ENCODE measurements at places on chromosomes 12 and 14.

DNA sequence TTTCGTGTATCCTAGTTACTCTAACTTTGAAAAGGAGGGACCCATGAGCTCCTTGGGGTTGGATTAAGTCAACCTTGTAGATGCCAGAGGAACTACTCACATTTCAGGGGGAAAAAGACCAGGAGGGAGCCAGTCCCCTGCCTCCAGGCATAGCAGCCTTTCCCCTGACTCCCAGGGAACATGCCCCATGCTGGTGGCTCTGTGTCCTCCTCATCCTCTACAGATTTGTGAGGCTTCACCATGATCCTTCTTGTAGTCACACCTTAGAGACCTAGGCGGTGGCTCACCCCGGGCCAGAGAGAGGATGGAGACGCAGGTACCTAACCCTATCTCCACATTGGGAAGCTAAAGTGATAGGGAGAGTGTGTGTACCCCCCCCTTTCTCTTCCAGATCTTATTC lies 16.0 kb upstream of the PPP1R1A start:
- no peak for DNase-seq

- no peak for DNase-seq
These were observed 1.6 kb downstream of the INSM2 start for GRCh38 chr14:35535483-35536112.

DNA sequence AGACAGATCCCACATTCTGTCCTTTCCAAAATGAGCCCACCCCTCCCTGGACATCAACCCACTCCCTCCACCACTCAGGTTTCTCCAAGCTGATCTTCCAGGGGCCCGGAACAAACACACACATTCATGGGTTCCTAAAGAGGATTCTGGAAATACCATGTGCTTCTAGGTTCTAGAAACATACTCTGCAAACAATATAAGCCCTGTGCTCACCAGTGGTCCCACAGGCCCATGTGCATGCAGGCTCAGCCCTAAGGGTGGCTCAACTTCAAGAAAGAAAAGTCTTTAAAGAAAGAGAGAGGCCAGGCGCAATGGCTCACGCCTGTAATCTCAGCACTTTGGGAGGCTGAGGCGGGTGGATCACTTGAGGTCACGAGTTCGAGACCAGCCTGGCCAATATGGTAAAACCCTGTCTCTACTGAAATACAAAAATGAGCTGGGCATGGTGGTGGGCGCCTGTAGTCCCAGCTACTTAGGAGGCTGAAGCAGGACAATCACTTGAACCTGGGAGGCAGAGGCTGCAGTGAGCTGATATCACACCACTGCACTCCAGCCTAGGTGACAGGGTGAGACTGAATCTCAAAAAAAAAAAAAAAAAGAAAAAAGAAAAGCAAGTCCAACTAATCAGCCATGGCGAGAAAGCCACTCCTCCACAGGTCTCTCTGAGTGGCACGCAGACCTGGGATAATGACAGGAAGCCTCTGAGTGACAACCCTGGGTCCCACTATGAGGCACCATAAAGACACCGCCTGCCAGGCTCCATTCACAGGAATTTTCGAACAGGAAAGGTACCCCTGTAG lies 59.5 kb upstream of the PNMA1 start:
- no peak for DNase-seq

DNA sequence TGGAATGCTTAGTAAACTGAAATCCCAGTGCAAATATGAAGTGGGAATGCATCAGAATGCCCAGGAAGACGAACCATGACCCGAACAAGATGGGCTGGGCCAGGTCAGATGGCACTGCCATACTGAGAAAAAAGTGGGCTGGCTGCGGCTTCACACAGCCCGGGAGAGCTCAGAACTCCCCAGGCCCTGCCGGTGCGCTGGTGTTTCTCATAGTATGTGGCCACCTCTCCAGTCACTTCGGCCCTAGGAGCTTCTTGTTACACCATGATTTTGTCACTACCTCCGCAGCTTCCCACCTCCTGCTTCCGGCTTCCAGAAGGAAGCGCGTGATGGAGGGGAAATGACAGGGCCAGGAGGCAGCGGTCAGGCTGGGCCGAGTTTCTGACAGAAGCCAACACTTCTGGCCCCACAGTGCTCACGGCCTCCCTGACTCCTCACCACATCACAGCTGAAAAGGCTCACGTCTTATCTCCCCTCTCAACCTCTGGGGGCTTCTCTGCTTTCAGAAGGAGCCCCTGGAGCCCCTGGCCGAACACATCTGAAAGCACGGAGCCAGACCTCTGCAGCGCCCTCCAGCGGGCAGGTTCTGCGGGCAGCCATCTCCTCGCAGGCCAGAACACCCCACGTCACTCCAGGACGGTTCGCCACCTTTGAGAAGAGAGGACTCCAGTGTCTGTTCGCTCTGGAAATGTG lies 30.7 kb downstream of the DAD1 start:
- DNase-seq, result no peak

DNA sequence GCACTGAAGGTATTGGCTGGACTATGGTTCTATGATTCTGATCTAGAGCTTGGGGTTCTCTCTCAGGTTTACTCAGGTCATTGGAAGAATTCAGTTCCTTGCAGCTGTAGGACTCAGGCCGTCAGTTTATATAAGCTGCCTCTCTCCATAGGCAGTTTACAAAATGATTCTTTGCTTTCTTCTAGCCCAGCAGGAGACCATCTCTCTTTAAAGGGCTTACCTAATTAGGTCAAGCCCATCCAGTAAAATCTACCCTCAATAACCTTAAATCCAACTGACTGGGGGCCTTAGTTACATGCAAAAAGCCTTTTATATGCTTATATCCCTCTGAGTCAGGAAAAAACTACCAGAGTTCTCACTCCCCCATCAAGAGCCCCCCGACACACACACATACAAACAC lies 80.5 kb upstream of the GARIN6 start:
- DNase-seq, result no peak

GRCh38 chr14:100317912-100318808 lies 5.0 kb upstream of the SLC25A47 start:
- peak; percentile 59 for DNase-seq

GRCh38 chr14:90287791-90288190 lies 31.4 kb downstream of the PSMC1 start:
- no peak for DNase-seq

- no peak for DNase-seq
These were observed 110.3 kb downstream of the SINHCAF start for GRCh38 chr12:31215518-31216232.

GRCh38 chr12:115817389-115817788 lies 460.1 kb downstream of the MED13L start:
- no peak for DNase-seq

- no peak for DNase-seq
These were observed 49.4 kb downstream of the DYNC1H1 start for GRCh38 chr14:102013669-102014200.

- no peak for DNase-seq
These were observed 31.3 kb downstream of the SERPINA11 start for GRCh38 chr14:94421316-94421715.

- peak; percentile 76 for DNase-seq
These were observed 87.6 kb downstream of the GCH1 start for GRCh38 chr14:54815016-54815415.

DNA sequence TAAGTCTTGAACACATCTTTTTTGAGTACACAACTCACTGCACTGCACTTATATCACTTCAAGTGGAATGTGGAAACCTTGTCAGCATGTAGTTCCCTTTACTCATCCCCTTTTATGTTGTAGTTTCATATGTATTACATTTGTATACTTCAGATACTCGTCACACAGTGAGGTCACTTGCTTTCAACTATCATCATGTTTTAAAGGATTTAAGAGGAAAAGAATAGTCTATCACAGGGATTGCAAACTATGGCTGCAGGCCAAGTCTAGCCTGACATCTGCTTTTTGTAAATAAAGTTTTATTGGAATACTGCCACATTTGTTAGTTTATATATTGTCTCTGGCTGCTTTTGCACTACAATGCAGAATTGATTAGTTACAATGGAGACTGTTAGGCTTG lies 24.3 kb downstream of the CNOT2 start:
- peak; percentile 46 for DNase-seq

- peak; percentile 68 for DNase-seq
These were observed 122.0 kb downstream of the TMEM117 start for GRCh38 chr12:43957732-43958372.

GRCh38 chr12:130322263-130322662 lies 15.4 kb upstream of the PIWIL1 start:
- DNase-seq, result no peak

DNA sequence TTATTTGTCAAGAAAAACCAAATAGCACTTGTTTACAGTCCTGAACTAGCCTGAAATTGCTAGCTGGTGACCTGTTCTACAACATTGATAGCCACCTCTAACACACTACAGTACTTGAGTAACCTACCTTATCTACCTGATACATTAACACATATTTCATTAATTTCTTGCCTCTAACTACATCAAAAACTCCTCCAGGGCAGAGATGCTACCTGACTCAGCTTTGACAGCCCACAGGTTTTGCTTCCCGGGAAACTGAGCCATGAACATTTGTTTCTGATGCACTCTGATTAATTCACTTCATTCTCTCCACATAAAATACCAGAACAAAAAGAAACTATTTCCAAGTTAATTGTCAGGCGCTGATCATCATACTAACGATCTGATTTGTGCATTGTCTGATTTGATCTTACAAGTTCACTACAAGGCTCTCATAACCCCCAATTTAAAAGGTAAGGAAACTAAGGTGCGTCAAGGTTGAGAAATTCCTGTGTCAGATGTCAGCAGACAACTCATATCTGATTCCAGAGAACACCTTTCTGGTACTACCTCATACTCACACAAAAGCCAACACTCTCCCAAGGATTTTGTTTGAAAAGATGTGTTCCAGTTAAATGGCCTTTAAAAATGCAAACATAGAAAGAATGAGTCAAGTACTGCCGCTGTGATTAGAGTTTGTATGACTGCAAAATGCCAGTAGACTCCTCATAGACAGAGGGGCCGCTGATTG lies 768.7 kb downstream of the BCL11B start:
- no peak for DNase-seq

GRCh38 chr14:69591317-69591716 lies 16.6 kb upstream of the CCDC177 start:
- DNase-seq, result no peak

DNA sequence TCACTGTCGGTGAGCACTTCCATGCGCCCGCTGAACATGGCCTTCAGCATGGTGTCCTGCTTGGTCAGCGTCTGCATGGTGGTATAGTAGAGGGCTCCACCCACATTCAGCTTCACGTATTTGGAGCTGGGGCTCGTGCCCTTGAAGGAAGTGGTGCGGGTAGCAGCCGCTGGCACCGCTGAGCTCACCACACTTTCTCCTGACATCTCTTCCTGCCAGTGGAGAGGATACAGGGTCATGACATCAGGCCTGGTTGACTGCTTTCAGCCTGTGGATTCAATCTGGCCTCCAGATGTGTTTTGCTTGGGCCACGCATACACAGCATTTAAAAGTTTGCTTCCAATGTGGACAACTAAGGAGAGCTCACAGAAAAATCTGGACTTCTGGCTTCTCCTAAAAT lies 7.6 kb downstream of the KCTD10 start:
- DNase-seq, result peak; percentile 56

DNA sequence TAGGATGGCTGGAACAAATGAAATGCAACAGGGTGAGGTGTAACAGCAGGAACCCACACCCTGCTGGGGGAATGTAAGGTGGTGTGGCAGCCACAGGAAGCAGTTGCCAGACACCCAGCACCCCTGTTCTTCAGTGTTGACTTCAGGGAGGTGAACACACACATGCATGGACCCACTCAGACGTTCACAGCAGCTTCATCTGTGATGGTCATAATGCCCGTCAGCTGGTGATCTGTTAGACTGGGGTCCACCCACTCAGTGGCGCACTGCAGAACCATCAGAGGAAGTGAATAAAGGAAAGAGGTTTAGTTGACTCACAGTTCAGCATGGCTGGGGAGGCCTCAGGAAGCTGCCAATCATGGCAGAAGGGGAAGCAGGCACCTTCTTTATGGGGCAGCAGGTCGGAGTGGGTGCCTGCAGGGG lies 22.7 kb upstream of the TEX22 start:
- peak; percentile 8 for DNase-seq

- DNase-seq, result no peak
These were observed 756.5 kb upstream of the LRFN5 start for GRCh38 chr14:40850191-40850590.

GRCh38 chr12:131061041-131061806 lies 107.5 kb downstream of the ADGRD1 start:
- DNase-seq, result no peak

- DNase-seq, result no peak
These were observed 5.3 kb downstream of the RNF34 start for GRCh38 chr12:121405211-121405610.

GRCh38 chr12:64609536-64610078 lies 688 bp upstream of the RASSF3 start:
- DNase-seq, result peak; percentile 32

DNA sequence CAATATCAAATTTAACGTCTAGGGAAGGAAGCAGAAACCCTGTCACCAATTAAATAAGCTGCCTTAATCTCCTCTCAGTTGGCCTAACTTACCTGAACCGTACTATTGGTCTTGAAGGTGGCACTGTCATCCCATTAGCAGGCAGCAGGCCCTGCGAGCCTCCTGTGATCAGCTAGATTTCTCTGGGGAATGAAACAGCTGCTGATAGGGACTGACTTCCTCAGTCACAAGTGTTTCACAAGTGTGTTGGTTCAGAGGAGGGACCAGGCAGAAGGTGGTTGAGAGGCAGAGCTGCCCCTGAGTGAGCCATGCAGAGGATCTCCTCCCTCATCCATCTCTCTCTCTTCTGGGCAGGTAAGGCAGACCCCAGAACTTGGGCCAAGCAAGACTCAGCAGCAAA lies 166.8 kb downstream of the DAD1 start:
- DNase-seq, result no peak

- peak; percentile 75 for DNase-seq
These were observed 25.2 kb downstream of the DHRS4L2 start for GRCh38 chr14:24013654-24014514.

DNA sequence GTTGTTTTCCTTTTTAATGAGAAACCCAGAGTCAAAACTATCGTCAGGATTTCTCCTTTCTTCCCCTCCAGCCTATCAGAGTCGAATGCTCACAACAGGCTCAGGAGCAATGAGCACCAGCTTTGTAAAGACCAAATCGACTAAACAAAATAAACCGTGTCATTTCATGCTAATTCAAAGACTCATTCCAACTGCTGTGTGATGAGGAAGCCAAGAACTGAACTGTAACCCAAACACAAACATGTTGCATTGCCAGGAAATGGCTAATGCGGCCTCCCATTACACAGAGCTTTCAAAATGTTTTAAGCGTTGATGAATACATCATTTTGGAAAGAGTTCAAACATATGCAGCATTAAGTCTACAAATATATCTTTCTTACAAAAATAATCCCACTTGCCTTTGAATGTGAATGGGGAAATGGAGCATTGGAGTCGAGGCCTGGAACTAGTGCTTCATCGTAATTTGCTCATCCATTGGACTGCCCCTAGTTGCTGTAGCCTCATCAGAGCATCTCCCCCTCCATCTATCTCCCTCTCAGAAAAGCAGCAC lies 349.5 kb downstream of the GXYLT1 start:
- peak; percentile 3 for DNase-seq

GRCh38 chr12:52235822-52236361 lies 2.8 kb downstream of the KRT7 start:
- DNase-seq, result no peak

DNA sequence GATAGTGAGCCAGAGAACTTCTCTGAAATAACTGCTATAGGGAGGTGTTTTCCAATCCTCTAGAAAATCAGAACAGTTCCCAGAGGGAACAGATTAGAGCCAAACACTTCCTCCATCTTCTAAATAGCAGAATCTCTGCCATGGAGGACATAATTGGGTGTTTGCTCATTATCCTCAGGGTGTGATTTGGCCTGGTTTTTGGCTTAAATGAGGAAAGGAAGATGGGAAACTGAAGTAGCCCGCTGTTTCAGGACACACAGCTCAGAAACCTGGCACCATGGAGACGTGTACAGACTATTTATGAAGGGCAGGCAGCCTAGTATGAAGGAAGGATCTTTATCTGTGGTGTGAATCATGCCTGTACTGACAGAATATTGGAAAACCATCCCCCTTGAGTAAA lies 231.7 kb upstream of the PRKD1 start:
- peak; percentile 19 for DNase-seq

Measured in EH (cell line).